ENCODE measurements at places on chromosomes 7 and 10. TPM values are rescaled to one million over a fixed set of nuclear protein-coding genes. Genes with fewer than 3 reads are reported as not detected.

DNA sequence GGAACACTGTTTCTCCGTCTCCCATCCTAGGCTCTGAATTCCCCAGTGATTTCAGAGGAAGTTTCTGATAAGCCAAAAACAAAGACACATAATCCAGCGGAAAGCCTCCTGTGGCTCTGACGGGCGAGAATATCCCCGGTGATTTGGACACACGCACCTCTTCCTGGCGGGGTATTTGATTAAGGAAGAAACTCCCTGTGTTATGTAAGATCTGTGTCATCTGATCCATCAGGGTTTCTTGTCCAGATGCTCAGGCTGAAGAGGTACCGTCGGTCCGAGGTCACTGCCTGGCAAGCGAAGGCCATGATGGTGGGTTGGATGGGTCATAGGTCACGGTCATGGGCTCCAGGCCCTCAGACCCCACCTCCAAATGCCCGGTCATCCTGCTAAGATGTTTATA, 39.6 kb upstream of the DNAJB6 start:
- DNase-seq = no peak

Gene TMEM176A
- total RNA-seq = not detected

Gene CREB5
- 11.1 TPM for total RNA-seq

- DNase-seq = no peak
Measured at GRCh38 chr7:96547371-96547811, 162.3 kb downstream of the SEM1 start.
